ENCODE measurements at places on chromosomes 7 and 10.

- DNase-seq = no peak
Measured at GRCh38 chr7:133061792-133062191, 20.1 kb downstream of the CHCHD3 start.

- DNase-seq = no peak
Measured at GRCh38 chr7:30911561-30911969, at the start of gene AQP1. Gene AQP1, plus strand, starts transcription at chr7:30911853. Its CDS starts 57 bp downstream, at chr7:30911910.

DNA sequence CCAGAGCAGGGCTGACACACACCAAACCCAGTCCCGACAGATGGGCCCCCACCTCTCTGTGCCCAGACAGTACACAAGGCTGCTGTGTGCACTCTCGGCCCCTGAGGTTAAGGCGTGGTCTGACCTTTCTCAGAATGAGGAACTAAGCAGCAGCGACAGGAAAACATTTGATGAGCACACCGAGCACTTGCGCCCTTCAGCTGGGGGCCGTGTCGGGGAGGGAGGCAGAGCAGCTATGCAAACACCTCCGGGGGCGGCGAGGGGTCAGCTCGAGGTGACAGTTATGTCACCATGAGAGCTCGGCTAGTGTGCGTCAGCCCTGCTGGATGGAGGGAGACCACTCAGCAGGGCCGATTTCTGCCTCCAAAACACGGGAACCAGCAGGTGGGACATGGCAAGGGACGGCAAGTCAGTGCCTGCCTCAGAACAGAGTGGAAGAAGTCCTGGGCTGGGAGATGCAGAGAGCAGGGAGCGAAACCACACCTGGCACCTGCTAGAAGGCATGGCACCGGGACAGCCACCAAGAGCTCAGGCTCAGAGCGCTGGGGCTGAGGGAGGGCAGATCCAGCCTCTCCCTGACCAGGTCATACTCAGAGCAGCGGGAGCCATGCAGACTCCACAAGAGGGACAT lies 57.4 kb downstream of the CHST15 start:
- no peak for DNase-seq

DNA sequence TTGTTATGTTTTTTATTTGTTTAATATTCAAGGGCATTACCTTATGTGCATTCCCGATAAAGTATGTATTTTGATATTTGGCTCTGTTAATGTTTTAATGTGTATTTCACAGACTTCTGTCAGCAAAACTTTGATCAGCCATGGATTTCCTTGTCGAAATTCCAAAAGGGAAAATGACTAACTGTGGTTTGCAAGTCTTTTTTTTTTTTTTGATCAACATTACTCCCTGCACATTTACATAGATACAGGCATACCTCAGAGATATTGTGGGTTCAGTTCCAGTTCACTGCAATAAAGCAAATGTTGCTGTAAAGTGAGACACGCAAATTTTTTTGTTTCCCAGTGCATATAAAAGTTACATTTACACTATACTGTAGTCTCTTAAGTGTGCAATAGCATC lies 351.9 kb downstream of the CXCL12 start:
- no peak for DNase-seq

GRCh38 chr10:71525721-71526120 lies 129.0 kb downstream of the CDH23 start:
- no peak for DNase-seq

DNA sequence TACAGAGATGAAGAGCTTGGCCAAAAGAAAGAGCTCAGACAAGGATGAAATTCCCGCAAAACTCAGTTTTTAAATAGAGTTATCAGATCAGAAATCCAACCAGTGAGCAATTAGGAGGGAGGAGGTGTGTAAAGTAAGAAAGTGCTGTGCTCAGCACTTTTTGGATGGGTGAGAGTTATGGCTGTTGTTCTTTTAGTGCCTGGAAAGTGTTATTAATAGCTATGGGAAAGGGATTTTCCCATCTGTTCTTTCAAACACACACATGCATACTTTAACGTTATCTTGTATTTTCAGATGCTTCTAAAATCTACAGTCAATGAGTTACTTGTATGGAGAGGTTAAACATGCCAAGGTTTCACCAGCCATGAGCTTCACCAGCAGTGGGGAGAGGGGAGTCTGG lies 107.3 kb upstream of the TMEM72 start:
- DNase-seq = no peak

- DNase-seq = no peak
Measured at GRCh38 chr10:117480097-117480496, 62.4 kb upstream of the EMX2 start.

GRCh38 chr7:85516675-85517074 lies 329.8 kb upstream of the SEMA3D start:
- DNase-seq = no peak

DNA sequence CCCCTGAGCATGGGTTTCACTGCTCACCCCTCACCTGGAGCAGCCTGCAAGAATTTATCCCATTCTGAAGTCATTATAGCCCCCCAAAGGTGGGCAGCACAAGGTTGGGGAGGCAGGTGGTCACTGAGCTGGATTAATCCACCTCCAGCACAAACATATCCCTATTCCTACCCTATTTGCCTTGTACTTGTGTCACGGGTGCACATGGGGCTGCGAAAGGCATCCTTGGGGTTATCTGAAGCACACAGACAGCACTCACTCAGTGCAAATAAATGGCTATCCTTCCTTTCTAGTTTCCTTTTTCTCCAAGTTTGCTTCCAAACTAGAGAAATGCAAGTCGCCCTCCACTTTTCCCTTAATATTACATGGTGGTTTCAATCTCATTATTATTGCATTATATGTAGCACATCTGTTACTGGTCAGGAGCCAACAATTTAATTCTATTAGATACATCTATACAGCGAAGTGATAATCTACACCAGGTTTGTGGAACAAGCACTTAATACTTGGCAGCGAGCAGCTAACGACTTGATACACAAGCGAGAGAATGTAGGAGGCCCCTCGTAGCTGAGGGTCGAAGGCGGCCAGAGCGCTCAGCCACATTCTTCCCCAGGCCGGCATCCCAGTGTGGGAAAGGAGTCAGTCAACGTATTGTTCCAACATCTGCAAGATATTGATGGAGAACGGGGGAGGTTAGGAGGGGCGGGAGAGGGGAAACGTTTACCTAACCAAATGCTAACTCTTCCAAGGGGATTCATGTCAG lies 121.3 kb upstream of the HABP2 start:
- DNase-seq = no peak

- no peak for DNase-seq
Measured at GRCh38 chr7:125773113-125773785, 843.6 kb upstream of the POT1 start.

- peak; percentile 42 for DNase-seq
Measured at GRCh38 chr10:680146-680545, 9.3 kb downstream of the DIP2C start.

DNA sequence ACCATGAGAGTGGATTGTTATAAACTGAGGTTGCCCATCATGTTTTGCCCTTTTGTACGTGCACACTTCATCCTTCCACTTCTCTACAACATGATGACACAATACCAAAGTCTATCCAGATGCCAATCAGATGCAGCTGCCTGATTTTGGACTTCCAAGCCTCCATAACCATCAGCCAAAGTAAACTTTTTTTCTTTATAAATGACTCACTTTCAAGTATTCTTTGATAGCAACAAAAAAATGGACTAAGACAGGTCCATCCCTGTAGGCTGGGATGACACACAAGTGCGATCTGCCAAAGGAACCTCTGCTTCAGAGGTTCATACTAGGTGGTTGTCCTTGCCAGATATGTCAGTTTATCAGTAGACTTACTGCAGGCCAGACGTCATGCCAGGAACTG lies 320.2 kb upstream of the FZD1 start:
- DNase-seq = no peak

DNA sequence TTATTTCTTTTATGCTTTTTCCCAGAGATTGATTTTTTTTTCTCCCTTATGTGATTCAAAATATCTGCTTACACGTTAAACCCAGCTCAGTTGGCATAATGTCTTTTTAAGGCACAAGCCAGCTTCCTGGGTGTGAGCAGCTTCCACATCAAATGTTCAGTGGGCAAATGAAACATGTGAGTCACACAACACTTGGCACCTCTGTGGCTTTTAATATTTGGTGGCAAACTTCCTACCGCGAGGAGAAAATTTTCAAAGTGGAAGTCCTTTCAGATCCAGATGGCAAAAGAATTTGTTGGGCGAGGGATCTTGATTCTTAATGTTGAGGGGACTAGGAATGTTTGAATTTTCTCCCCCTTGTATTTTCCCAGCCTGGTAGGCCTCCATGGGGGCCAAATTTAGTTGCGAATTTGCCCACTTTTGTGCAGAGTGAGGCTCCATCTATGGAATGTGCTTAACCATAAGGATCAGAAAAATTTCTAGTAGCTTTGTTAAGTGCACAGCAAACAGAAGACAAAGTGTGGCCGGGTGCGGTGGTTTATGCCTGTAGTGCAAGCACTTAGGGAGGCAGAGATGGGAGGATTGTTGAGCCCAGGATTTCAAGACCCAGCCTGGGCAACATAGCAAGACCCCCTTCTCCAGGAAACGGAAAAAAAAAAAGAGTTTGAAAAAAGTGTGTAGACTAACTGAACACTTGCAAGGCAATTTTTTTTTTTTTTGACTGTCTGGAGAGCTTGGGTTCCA lies 31.0 kb downstream of the CUX1 start:
- no peak for DNase-seq

DNA sequence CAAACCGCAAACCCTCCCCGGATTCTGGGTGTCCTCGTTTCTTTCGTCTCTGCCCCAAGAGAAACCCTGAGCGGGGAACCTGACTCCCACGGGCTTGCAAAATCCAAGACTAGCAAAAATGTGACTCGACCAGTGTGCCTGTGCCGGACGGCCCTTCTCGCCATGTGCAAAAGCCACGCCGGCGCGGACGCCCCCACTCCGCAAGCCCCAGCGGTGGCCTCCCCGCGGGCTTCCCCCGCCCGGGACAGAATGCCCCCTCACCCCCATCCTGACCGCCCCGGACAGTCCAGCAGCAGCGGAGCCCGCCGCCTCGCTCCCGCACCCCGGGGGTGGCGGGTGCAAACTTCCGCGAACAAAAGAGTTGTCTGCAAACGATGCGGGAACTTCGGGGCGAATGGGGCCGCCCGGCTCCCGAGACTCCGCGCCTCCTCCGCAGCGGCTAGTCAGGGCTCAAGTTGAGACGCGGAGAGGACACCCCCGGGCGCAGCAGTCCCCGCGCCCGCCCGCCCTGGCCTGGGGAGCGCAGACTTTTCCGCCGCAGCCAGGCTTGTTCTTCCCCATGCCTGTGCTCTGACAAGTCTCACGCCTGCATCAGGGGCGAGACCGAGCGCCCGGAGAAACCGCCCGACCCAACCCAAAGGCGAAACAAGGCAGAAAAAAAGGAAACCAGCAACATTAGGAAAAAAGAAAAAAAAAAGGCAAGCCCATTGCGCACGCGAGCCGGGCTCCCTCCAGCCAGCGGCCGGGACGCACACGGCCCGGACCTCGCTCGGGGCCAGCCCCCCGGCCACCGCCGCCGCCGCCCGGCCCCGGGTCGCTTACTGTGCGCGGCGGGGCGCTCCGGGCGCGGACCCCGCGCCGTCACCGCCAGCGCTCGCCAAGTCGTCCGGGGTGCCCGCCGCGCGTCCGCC lies 732 bp downstream of the FAM53B start:
- no peak for DNase-seq

GRCh38 chr7:130371046-130371445 lies 9.2 kb upstream of the CPA1 start:
- DNase-seq = no peak

DNA sequence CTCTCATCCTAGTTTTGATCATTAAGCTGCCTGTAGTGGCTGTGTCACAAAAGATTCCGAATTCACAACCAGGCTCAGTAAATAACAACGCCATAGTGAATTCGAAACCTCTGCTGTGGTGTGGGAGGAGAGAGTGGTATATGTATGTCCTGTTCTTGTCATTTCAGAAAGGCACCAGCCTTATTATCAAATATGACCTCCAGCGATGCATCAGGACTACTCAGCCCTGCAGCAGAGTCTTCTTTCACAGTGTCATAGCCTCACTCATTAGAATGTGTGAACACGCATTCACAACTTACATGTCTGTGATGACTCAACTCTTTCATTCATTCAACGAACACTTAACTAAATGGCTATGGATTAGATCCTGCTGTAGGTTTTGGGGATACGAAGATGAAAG lies 15.3 kb downstream of the AOC1 start:
- no peak for DNase-seq

GRCh38 chr7:6718124-6718523 lies 11.4 kb upstream of the ZNF12 start:
- no peak for DNase-seq

DNA sequence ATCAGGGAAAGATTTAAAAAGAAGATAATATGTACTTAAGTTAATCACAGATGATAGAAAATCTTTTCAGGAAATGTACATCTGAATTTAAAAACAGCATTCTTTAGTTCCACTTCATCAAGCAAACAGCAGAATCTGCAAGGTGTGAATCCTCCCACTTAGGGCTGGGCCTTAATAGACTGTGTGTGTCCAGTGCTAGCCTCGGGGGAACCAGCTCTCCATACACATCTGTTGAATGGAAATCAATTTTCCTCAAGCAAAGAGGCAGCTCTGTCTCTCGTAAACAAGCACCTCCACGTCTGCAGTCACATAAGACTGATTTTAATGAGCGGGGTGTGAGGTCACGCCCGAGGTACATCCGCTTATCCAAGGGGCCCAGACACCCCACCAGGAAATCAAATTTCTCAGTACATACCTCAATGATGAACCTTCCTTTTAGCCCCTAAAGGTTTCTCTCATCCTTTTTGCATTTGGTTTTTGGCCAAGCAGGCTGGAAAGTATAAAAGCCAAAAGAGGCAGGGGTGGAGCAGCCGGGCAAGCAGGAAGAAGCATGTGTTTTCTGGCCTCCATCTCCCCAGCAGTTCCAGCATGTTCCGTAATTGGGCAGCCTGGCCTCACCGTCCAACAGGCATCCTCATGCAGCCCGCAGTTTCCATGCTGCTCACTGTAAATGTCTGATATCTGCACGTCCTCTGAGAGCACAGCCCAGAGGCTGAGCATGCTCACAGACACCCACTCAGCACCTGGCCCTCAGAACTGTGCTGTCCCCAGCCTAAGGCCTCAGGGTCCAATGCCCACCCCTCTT lies 131.3 kb downstream of the GLI3 start:
- DNase-seq = no peak

GRCh38 chr7:34227525-34227924 lies 322.2 kb downstream of the BMPER start:
- DNase-seq = no peak
